Tongue (tissue), 3 donors: ENCODE measurements at places on chromosomes 12 and 14.

DNA sequence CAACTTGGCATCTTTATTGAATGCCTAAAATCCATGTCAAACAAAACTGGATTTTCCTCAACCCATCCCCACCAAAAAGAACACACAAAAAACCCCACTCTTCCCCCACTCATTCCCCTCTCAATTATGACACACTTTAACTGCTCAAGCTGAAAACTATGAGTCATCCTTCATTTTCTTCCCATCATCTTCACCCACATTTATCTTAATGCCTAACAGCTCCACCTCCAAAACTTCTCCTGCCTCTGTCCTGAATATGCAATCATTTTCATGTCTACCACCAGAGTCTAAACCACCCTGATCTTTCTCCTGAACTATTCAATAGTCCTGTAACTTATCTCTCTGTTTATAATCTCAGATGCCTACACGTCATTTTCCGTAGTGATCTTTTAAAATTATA is 239.7 kb downstream of the BCAT1 start:
- DNase-seq: no peak

- DNase-seq: no peak
These were observed 3.1 kb upstream of the BRF1 start for GRCh38 chr14:105303949-105304348.

- no peak for DNase-seq
These were observed 9.0 kb downstream of the HPD start for GRCh38 chr12:121849665-121850064.

GRCh38 chr12:93957870-93958269 is 190.5 kb upstream of the PLXNC1 start:
- DNase-seq: no peak

- DNase-seq: no peak
These were observed 88.6 kb downstream of the NINJ2 start for GRCh38 chr12:574475-575128.
